D721Med (cell line): ENCODE measurements at places on chromosomes 2 and 18.

- no peak for DNase-seq
These were observed 34.3 kb upstream of the ATP6V1B1 start for GRCh38 chr2:70901227-70902066.

DNA sequence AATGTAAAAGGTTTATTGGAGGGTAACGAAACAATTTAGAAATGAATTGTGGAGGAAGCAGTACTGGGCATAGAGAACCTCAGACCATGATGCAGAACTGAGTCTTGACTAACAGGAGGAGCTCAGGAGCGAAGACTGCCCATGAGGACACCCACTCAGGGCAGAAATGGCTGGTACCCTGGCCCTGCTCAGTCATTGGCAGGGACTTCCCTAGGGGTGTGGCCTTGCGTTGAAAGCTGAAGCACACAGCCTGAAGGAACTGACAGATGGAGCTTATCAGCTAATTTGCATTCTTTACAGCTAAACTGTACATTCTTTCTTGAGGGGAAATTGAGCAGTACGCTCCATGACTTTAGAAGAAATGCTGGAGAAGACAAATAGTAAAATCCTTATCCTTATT is 57.1 kb downstream of the PDK1 start:
- peak; percentile 62 for DNase-seq

DNA sequence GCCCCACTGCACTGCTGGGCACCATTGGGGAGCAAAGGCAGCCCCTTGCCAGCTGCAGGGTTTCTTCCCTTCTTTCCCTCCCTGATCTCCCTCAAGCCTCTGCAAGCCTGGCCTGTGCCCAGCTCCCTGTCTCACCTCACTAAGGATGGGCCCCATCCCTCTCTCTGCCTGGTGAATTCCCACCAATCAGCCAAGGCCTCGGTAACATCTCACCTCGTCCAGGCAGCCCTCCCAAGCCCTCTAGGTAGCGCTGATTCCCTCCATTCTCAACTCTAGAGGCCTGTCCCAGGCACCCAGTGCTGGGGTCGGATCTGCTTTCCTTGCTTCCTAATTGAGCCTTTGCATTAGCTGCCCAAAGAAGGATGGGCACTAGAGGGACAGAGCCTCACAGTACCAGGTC is 63.0 kb downstream of the CELF4 start:
- no peak for DNase-seq

GRCh38 chr2:127083819-127084503 is 23.0 kb downstream of the BIN1 start:
- DNase-seq = no peak

DNA sequence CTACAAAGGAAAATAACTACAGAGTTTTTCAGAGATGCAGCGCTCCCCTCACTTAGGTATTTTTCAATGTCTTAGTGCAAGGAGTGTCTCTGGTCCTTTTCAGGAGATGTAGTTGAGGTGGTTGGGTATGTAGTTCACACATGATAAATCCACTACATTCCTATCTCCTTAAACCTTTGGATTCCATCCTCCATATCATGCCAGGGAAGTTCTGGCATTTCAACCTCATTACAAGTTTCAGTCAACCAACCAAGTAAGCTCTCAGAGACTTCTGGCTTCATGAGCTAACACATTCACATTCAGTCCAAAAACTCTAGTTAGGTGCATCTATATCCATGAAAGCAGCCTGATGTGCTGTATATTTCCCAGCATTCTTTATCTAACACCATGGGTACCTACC is 47.3 kb downstream of the MAP3K20 start:
- no peak for DNase-seq

DNA sequence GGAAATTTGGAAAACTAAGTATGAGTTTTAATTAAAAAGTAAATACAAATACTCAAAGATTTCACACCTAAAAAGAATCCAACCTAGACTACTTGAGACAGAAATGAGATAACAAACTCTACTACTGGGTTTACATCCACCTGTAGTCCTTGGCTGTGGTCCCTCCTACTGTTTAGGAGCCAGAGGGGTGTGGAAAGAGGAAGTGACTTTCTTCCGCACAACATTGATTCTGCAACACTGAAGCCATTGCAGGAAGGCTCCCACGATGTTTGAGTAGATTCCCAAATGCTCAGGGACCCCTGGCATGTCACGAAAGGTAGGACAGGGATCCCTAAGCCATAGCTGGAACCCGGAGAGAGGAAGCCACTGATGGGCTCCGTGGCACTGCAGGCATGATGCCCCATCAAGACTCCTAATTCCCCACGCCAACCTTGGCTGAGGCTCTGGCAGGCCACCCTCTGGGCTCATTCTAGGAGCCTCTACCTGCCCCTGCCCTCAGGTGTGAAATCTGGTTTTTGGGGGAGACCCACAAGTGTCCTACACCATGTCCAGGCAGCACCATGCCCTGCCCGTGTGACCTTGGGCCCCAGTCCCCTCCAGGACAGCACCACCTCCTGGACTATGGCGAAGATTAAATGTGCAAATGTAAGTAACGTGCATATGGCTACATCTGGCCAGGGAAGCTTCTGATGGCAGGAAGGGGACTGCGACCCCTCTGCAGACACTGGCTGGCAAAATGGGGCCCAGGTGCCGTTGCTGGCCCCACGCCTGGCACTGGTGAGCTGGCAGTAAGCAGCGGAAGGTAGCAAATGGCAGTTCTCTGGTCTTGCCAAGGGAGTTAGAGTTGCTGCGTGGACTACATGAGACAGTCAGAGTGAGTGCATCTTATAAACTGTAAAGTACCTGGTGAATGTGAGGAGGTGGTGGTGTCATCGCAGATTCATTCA is 38.2 kb upstream of the MAL start:
- no peak for DNase-seq

DNA sequence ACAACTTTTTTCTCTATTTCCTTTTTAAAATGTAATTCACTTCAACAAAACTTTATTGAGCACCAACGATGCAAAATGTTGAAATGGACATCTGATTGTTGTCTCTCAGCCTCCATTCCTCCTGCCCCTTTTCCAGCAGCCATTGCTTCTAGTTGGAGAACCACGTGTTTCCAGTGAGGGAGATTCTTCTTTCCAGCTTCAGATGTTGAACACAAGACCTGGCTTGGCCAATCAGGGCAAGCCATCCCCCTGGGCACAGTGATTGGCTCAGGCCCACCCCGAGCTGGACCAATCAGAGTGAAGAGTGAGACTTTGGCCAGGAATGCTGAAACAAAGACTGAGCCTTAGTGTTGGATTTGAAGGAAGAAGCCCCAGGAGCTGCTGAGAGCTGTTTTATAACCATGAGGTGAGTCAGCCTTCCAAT is 59.0 kb downstream of the E2F6 start:
- DNase-seq = no peak

DNA sequence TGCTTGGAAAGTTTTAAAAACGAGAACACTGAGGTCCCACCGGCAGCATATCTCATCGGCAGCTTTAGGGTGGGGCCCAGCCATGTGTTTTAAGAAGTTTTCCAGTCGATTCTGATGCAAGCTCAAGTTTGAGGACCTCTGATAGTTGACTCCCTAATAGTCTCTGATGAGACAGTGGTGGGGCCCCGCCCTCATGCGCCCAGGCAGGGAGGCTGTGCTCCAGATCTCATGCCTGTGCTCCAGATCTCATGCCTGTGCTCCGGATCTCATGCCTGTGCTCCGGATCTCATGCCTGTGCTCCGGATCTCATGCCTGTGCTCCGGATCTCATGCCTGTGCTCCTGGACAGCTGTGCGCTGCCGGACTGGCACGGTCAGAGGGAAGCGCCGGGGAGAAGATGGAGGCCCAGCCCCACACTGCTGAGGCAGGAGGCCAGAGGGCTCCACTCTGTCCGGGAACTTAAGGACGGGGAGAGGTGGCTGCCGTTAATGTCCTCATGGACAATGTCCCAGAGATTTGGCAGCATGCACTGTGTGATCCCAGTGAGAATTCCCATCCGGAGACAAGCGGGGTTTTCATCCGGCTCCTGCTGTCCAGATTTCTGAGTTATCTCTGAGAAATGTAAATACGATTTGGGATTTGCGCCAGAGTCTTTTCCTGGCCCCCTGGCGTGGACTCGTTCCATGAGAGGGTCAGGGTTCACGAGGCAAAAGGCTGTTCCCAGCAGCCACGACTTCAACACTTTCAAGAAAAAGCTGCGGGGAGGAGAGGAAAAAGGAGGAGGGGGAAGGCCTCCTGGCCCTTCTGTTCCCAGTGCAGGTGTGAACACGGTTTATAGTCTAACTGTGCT is 9.4 kb upstream of the COLEC11 start:
- no peak for DNase-seq

- DNase-seq = no peak
These were observed 39.9 kb downstream of the MAP3K2 start for GRCh38 chr2:127347734-127348392.

DNA sequence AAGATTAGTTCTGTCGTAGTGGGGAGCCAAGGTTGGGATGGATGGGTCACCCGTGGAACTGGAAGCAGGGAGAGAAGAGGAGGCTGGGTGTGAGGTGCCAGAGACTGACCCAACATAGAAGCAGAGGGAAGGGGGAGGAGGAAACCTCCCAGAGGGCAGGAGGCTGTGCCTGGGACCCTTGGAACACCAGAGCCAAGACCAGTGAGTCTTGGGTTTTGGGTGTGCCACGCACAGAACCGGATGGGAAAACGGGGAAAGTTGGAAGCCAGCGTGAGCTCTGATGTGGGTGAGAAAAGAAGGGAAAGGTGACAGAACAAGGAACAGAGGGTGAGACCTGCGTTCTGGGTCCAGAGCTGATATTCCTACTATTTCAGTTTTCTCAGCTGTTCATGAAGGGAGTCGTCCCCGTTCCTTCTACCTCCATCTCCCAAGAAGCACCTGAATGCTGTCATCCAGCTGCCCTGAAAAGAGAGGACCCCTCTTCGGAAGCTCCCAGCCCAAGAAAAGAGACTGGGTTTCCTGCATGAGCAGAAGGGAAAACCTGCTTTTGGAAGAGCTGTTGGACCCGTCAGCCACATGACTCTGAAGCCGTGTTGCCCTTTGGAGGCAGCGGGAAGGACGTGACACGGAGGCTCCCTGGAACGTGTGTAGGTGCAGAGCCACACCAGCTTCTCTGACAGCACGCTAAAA is 250.1 kb downstream of the NDUFA10 start:
- DNase-seq = no peak

- DNase-seq = no peak
These were observed 157.4 kb downstream of the CDH2 start for GRCh38 chr18:28019425-28020108.

DNA sequence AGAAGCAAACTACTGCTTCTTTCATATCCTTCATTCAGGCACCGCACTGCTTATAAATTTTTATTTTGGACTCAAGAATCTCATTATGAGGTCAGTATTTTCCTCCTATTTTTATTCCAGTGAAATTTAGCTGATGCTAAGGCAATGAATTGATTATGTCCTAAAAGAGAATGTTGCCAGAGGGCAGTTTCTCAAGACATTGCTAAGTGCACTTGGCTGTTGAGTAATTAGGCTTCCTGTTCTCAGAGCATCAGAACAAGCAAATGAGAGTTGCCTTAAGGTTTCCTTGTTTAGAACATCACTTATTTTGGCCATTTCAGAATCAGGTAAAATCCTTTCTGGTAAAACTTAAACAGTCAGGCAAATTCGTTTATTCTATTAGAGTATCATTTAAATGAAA is 548.6 kb upstream of the ZEB2 start:
- DNase-seq = no peak

DNA sequence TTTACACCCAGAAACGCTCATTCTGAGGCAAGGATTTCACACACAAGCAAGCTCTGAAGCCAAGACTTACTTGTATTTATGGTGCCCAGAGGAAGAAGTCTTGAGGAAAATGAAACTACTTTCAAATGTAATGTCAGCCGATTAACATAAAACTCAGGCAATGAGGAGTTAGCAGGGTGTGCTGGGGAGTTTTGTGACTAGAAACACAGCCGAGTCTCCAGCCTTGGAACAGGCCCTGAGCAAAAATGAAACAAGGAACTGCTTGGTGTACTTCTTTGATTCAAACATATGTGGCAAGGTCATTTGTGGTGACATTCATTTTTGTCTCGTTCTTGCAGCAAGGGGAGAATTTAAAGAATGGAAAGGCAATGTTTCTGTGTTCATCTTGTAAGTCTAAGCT is 4.5 kb downstream of the DYTN start:
- DNase-seq = no peak

GRCh38 chr2:120871881-120872620 is 136.4 kb downstream of the GLI2 start:
- no peak for DNase-seq

DNA sequence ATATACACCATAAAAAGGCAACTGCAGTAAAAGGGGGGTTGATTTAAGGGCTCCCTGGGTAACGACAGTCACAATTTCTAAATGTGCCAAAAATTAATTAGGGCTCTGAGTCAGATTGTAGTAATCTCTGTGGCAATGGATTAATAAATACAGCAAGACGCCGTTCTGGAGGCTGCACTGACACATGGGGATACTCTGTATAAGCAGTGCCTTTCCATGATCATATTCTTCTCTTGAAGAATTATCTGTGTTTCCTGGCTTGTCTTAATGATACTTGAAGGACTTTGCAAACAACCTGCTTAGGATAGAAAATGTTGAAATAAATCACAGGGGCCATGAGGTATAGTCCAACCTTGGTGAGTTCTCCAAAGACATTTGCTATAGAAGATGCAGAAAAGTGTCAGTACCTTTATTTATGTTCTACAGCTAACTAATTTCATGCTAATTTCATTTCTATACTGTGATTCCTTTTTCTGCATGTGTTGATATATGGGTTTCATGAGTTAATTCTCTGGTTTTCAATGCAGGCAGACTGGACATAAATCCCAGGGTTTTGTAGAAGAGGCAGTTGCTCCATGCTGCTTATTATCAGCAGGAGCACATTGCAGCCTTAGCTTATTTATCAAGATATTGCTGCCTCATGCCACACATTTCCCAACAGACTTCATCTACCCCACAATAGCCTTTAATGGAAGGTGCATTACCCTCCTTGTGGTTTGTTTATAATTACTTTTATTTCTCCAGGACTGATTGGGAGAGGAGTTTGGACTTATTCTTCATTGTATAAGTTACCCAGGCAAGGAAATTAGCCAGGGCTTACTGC is 54.8 kb downstream of the HNMT start:
- no peak for DNase-seq

DNA sequence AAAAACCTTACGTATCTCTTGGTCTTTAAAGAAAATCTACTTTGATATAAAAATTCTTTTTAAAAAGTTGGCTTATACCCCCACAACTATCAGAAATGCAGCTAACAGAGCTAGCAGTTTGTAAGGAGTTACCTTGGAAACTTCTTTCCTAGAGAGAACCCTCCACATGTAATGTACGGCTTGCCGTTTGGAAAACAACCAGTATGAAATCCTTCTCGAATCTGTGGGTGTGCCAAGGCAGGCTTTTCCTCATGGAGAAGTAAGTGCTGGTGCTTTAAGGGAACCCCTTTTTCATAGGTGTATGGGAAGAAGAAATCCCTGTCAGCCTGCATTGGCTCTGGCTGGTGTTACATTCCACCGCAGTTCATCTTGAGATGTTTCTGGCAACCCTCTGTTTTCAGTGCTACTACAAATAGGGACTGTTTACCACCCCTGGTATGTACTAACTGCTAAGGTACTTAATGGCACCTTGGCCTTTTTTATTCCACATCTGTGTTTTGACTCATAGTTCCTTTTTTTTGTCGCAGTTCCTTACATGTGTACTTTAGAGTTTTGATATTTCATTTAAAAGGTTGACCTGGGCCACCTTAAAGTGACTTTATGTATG is 248.4 kb downstream of the FHOD3 start:
- no peak for DNase-seq
